ENCODE measurements at places on chromosomes 12 and 14. TPM values are rescaled to one million over a fixed set of nuclear protein-coding genes. Genes with fewer than 3 reads are reported as not detected.

PCBP2 gene
- total RNA-seq: 181 TPM

KLRC1 gene
- total RNA-seq: not detected

TMEM253 gene
- total RNA-seq: not detected

DPPA3 gene
- total RNA-seq: not detected

ADGRD1 gene
- 1.9 TPM for total RNA-seq

CELA1 gene
- total RNA-seq: not detected

DNA sequence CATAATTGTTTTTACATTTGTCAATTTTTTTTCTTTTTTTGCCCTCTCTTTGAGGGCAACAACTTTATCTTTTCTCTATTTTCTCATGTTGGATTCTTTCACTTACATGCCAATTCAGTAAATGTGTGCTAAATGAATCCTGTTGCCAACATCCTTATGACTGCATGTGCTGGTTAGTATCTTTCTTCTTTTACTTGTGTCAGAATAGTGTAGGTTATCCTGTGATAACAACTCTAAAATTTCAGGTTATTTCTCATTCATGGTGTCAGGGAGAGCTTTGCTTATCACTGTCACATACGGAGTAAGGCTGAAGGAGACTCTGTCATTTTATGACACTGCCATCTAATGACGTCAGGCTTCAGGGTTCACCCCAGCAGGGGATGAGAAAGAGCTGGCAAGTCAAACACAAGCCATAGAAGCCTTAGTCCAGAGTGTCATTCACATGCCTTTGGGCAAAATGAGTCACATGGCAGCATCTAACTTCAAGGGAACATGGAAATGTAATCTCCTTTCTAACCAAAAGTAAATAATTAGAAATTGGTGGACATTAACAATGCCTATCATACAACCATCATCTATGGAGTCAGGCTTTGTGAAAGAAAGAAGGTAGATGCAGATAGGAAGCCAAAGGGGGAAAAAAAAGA is 242.5 kb upstream of the ATP2B1 start:
- no peak for DNase-seq

- no peak for DNase-seq
These were observed 63.0 kb downstream of the CLMN start for GRCh38 chr14:95256776-95257060.

DNA sequence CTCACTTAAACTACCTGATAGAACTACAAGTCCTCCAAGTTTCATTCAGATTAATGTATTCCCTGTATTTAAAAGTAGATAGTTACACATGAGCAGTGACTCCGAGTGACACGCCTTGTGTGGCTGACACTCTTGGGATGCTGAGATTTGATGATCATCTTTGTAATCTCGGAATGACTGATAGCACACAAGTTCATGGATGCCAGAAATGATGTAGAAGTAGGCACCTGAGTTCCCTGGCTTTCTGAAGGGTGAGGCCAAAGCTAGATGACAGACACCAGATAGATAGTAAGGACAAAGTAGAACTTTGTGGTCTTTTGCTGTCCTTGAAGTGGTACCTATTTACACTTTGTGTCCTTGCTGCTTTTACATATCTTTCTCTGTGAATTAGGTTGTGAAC is 491.2 kb downstream of the PCNX1 start:
- DNase-seq: no peak

GRCh38 chr12:26461776-26462175 is 266.4 kb downstream of the SSPN start:
- DNase-seq: no peak

- DNase-seq: peak; percentile 69
These were observed at the start of gene UNC79 for GRCh38 chr14:93430315-93431035. Gene UNC79 (plus strand): TSS chr14:93430939. CDS start chr14:93431030, 91 bp downstream.

GRCh38 chr12:104411826-104412641 is 44.7 kb upstream of the CHST11 start:
- DNase-seq: peak; percentile 32

DNA sequence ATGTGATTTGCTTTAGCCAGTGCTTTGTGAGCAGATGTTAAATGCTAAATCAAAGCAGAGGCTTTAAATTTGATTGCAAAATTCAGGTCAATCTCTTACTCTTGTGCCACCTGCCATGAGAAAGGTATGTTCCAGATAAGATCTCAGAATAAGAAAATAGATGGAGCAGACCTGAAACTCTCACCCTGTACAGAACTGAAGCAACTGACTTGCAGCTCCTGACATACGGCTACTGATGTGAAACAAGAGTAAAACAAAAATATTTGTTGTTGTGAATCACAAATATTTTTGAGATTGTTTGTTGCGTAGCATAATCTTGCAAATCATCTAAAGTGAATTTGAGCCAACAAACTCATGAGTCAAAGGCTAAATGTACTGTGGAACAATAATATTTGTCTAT is 3.5 kb upstream of the OSBPL8 start:
- no peak for DNase-seq

GRCh38 chr14:28879573-28879996 is 113.0 kb downstream of the FOXG1 start:
- no peak for DNase-seq

GRCh38 chr12:112751844-112752243 is 39.7 kb upstream of the RPH3A start:
- DNase-seq: no peak

- no peak for DNase-seq
These were observed 197.0 kb downstream of the ETV6 start for GRCh38 chr12:11846488-11846887.

DNA sequence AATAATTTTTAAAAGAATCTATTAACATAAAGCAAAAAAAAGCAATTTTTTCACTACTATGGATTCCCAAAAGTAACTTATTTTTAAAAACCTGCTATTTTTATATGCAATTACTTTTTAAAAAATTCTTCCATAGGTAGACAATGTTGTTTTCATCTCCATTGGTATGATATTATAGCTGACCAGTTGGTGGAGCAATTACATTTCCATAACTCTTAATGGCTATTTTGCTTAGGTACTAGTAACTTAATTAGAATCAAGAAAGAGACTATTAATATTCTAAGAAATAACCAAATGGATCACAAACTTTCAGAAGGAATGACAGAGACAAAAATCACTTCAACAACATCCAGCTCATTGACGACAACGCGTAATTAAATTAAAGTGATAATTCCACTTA is 64.7 kb upstream of the PTCSC3 start:
- no peak for DNase-seq

DNA sequence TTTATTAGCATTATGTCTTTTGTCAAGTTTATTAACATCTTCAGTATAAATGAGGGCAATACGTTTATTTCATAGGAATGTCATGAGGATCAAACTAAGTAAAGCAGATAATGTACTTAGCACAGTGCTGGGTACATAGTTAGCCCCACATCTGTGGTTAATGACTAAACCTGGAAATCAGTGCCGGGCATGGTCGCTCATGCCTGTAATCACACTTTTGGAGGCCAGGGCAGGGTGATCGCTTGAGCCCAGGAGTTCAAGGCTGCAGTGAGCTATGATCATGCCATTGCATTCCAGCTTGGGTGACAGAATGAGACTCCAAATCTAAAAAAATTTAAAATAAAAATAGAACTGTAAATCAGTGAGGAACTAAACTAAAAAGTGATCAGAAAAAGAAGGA is 44.8 kb upstream of the GUCY2C start:
- no peak for DNase-seq

DNA sequence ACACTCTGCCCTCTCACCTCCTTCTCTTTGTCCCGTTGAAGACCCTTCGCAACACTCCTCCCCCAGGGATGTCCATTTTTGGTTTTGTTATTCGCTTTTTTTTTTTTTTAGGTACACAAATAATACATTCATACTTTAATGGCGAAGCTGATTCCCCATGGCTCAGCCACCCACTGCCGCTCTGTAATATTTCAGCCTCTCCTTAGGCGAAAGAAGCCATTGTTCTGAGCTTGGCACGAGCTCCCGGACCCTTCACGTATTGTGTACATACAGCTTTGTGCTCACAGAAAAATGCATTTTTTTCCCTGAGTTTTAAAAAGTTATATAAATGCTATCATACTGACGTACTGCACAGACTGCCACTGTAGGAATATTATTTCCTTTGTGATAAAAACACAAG is 115.0 kb downstream of the TMEM132C start:
- DNase-seq: no peak

- no peak for DNase-seq
These were observed 64.0 kb upstream of the SLC24A4 start for GRCh38 chr14:92258934-92259333.

- DNase-seq: no peak
These were observed 21.5 kb upstream of the PTPRQ start for GRCh38 chr12:80422550-80422949.

Measured in occipital lobe (tissue), 3 donors.